ENCODE measurements at places on chromosomes 6 and 20.

- no peak for DNase-seq
These were observed 33.5 kb upstream of the ADIG start for GRCh38 chr20:38547288-38548085.

- no peak for DNase-seq
These were observed 45.8 kb downstream of the AGPAT4 start for GRCh38 chr6:161228096-161228495.

DNA sequence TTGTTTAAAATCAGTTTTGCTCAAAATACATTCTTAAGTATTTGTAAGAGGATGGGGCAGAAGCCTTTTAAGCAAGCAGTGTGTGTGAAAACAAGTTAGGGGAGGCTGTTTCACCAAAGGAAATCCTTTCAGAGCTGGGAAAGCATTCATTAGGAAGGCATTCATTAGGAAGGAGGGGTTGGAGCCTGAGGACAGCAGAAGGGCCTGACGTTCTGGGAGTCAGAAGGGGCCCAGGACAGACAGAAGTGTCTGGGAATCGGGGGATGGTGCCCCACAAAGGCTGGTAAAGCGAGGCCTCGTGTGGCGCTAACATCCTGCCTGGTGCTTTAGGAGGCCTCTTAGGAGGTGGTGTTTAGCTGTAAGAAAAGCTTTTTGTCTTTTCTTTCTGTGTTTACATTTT, 80.6 kb upstream of the NXT1 start:
- DNase-seq, result no peak

- no peak for DNase-seq
These were observed 112.7 kb upstream of the THBS2 start for GRCh38 chr6:169366258-169366901.

GRCh38 chr20:12318043-12318442, 400.4 kb downstream of the BTBD3 start:
- no peak for DNase-seq

GRCh38 chr6:45470131-45470738, 92.5 kb upstream of the SUPT3H start:
- DNase-seq, result no peak
